ENCODE measurements at places on chromosomes 13 and 19.

DNA sequence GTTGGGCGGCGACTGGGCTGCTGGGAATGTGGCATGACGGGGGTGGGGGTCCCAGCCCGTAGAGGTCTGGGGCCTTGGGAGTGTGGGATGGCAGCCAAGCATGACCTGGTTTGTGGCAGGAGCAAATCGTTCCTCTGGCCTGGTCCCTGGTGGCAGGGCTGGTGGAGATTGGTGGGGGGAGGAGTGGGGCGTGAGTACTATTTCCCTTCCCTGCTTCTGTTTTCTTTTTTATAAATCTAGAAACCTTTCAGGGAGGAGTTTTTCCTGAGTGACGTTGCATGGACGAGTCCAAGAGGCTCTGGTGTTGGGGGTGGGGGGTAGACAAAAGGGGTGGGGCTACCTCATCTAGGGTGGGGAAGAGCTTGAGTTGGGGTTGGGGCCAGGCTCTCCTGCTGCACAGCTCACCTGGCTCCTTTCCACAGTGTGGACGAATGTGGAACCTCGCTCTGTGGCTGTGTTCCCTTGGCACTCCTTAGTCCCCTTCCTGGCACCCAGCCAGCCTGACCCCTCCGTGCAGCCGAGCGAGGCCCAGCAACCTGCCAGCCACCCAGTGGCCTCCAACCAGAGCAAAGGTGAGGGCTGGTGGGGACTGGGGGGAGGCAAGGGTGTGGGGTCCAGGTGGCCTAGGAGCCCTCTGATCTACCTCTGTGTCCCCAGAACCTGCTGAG, 15.4 kb upstream of the PRR19 start:
- no peak for DNase-seq

DNA sequence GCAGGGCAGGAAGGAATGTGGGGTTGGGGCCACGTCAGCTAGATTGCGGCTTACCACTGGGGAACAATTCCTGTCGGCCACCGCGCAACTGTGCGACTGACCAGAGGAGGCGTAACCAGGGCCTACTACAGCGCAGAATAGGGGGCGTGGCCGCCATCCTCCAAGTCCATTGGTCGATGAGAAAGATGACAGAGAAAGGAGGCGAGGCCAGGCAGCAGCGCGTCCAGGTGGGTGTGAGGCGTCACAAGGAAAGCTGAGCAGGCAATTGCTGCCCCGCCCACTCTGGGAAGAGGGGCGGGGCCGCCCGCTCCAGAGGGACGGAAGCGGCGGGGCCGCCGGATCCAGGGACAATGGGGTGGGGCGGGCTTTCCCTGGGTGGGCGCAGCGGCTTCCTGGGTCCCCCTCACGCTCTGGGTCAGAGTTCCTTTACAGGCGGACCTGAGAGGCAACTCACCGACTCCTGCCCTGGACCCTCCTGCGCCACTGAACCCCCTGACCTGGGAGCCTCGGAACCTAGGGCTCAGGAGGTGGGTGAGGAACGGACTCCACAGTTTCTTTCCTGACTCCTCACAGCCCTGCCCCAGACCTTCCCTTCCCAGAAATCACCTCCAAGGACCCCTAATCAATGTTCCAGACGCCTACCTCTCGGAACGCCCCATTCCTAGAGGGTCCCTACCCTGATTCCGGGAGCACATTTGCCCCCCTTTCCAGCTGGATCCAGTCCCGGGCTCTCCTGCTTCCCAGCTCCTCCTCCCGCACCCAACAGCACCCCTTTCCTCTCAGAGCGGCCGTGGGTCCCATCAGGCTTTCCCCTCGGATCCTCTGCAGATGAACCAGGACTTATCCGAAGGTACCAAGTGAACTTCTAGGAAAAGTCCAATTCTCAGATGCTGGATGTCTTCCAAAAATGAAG, 101.5 kb upstream of the ZNF492 start:
- DNase-seq, result no peak

DNA sequence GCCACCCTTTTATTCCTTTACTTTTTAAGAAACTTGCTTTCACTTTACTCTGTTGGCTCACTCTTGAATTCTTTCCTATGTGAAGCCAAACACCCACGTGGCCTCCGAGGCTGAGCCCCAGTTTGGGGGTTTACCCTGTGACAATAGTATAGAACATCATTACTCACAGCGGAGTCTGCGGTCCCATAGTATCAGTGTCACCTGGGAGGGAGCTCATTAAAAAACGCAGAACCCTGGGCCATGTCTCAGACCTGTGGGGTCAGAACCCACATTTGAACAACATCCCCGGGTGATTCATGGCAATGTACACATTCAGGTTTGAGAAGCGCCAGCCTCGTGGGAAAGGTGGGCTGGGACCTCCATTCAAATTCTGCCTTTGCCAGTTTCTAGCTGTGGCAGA, 36.0 kb upstream of the UBL3 start:
- no peak for DNase-seq

DNA sequence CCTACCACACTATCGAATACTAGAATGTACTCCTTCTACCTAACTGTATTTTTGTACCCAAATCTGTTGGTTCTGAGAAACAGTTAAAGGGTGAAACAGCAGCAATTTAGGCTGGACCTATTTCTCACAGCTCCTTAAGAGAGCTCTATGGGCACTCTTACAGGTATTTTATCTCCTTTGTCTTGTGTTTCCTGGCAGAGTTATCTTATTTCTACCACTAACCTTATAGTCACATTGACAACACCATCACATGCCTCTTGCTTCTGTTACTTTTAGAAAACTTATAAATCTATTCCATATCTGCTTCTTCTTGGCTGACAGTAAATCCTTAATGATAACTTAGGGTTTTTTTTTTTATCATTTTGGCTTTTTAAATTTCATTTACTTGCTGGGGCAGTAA, 130.7 kb downstream of the MYO16 start:
- no peak for DNase-seq

DNA sequence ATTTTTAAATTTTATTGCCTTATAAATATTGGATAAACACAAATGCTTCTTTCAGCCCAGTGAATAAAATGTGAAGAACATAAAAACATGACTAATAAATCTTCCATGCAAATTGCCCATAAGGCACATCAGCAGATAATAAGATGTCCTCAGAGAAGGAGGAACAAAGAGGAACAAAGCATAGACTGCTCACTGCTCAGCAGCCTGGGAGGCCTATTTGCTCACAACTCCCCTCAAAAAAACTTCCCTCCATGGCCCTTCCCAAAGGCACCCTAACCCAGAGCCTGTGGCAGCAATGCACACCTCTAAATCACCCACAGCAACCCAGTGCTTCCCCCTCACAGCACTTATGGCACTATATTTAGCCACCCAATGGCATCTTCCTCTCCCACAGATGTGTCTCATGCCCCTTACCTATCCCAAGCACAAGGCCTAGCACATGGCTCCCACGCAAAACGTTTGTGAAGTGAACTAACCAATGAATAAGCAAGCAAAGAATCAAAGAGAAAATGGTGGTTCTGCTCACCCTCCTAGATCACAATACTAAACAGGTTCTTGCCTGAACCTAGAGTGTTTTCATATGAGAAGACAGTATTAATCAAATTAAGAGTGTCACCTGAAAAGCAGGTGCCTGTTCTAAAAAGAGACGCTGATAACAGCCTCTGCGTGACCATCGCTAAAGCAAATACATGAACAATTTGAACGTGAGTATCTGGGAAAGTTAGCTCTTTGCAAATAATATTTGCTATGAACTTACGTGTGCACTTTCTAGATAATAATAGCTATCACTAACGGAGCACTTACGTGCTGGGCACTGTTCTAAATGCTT, 96.9 kb downstream of the TBC1D4 start:
- DNase-seq, result peak; percentile 46

DNA sequence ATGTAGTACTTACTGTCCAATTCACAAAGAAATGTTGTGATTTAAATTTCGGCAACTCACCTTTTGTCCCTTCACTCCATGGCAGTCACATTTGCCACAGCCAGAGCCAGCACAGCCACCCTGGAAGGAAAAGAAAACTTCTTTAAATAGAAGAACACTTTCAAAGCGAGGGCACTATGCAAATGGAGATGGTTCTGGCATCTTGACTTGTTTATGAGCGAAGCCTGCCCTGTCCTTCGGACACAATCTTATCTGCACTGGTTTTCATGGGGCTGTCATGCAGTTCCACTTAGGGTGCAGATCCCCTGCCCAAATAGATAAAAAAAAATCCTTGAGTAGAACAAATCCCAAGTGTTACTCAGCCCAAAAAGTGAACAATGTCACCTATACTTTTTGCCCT, 64.3 kb downstream of the COL4A1 start:
- DNase-seq, result no peak

DNA sequence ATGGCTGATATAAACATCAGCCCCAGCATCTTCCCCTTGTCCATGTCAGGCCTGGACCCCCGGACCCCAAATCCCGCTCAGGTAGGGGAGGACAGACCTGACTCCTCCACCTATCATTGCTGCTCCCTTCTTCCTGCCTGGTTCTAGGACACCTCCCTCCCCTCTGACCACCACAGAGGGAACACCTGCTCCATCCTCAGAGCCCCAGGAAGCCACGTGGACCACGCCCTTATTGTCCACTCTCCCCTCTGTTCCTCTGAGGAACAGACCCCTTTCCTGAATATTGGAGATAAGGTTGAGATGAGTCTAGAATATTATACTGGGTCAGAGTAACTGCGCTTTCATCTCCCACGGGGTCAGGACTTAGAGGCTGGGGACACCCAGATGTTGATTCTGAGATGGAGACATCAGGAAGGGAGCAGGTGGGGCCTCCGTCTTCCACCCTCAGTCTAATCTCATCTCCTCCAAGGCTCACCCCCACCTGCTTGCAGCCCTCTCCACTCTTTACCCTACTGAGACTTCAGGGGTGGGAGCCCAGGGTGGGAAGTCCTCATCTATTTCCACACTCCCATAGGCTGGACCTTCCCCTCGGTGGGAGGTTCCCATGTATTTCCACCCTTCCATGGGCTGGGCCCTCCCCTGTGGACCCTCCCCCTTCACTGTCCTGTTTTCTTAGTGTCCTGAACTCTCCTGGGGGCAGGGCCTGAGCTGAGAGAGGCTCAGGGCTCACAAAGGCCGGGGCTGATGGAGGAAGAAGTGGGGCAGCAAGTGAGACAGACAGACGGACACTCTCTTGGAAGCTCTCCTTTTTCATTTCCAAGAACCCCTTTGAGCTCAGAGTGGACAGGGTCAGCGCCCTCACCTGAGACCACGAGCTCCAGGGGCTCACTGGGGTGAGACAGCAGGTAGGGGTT, 2.7 kb downstream of the LILRA4 start:
- no peak for DNase-seq

DNA sequence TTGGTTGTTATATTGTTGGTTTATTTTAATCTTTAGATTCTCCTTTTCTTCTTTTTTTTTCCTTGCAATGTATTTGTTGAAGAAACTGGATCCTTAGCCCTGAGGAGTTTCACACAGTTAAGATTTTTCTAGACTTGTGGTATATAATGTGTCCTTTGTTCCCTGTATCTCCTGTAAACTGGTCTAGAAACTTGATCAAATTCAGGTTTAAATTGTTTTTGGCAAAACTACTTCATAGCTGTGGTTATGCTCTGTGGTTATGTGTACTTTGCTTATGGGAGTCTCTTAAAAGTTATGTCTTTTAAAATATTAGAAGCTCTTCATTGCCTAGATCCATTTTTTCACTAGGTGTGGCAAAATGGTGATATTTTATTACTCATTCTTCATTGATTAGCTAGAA, 3.7 kb upstream of the MTRF1 start:
- no peak for DNase-seq

- no peak for DNase-seq
These were observed 7.8 kb upstream of the CEACAM5 start for GRCh38 chr19:41700381-41701195.

- no peak for DNase-seq
These were observed 888 bp downstream of the NOTCH3 start for GRCh38 chr19:15199661-15200552.

DNA sequence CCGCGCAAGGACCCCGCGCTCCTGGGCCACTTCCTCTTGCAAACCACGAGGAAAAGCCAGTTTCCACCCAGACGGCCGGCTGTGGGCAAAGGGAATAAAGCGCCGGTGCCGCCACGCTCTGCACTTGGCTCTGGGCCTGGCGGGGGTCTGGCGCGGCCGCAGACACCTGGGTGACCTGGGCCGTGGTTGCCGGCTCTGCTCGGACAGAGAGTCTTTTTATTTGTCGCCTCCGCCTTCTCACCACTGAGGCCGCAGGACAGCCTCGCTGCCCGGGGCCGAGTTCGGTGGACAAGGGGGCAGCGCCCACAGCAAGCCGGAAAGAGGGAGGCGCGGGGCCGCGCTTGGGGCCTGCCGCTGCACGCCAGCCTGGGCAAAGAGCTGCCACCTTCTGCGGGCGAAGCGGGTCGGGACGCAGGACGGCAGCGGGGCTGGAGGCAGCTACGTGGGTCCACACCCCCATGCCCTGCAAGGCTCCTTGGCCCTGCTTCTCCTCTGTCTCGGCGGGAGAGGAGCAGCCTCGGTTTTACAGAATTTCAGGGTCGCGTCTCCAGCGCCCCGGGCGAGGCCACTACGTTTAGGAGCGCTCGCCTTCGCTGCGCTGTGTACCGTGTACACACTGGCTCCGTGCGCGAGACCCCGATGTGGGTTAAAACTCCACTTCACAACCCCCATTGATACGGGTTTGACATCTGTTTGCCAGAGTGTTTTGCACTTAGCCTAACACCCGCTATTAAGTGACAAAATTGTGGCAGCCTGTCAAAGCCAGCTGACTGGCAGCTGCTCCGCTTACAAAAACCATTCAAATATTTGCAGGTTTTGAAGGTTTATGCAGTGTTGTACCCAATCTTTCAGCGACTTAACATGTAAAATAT, 13.0 kb upstream of the SOX1 start:
- DNase-seq, result no peak

- DNase-seq, result no peak
These were observed 121.5 kb upstream of the CSNK1A1L start for GRCh38 chr13:37226971-37227370.

DNA sequence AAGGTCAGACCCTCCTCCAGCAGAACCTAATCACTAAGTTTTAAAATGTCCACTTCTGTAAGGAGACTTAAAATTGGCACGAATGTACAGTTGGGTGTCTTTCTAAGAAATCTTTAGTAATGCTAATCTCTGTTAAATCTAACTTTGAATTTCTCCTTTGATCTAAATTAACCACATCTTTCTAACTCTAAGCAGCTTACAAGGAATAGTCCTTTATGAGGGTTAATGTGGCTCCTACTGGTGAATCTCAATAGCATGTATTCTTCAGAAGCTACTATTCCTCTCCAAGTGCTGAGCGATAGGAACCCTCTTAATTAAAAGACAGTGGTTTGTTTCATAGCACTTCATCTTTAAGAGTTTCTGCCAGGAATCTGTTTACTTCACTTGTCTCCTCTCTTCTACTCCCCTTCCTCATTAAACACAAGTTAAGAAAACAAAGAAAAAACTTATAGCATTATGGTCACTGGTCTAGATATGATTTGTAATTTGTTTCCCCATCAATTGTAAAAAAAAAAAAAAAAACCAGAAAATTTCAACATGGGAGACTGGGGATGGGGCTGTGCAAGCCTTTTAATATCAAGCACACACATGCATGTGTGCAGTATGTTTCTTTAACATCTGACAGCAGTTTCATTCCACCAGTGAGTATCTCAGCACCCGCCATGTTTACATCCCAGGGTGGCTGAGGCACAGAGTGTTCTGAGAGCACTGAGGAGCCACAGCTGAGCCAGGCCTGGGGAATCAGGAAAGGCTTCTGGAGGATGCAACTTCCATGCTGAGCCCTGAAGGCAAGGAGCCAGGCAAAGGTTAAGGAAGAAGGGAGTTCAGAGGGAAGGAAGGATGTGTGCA, 57.7 kb downstream of the ATP7B start:
- no peak for DNase-seq

- DNase-seq, result no peak
These were observed 39.9 kb downstream of the SYDE1 start for GRCh38 chr19:15147090-15147489.

GRCh38 chr13:46170687-46171086, 11.3 kb downstream of the LCP1 start:
- no peak for DNase-seq
